ENCODE measurements at places on chromosomes 16 and 17.
A peak's percentile ranks its signal among the peaks of the same experiment; 100 is the strongest.

DNA sequence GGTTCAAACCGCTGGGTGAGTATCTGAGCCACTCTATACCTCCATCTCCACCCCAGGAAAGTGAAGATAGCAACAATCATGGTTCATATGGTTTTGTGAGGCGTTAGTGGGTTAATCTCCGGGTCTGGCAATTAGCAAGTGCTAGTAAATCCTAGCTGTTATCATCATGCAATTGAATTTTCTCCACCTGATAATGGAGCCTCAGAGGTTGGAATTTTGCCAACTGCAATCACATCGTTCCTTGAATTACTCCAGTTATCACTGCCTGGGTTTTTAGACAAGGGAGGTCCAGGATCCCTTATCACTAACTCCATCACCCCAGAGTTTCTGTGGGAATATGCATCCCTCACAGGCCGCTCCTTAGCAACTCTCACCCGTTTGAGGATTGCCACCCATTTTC lies 311.5 kb downstream of the RBFOX1 start:
- DNase-seq = no peak

DNA sequence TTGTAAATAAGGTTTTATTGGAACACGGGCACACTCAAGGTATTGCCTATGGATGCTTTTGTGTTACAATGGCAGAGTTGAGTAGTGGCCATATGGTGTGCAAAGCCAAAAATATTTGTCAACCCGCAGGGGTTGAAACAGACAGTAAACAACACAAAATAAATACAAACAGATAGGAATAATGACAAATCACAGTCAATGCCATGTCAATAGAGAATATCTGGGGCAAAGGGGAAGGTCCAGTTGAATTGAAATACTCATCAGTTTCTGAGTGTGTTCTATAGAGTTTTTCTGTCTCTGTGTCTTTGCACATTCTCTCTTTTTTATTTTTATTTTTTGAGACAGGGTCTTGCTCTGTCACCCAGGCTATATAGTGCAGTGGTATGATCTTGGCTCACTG lies 37.5 kb downstream of the PITPNC1 start:
- no peak for DNase-seq

DNA sequence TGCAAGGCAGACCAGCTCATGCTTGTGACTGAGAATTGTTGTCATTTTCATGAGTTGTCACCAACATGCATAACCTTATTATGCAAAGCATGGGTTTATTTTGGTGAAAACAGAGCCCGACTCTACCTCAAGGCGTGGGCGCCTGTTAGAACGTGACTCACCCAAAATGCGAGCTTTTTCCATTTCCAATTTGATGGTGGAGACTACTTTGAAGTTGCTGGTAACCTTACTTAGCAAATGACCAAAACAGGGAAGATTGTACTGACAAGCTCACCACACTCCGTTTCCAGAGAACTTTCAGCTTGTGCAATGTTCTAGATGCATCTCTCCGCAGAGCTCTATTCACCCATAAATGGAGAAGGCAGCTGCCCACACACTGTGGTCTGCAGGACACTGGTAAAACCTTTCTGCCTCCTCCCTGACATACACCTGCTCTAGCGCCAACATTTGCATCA lies 284.5 kb downstream of the MAF start:
- DNase-seq = no peak

- DNase-seq = peak; percentile 93
These were observed 3.3 kb downstream of the COL1A1 start for GRCh38 chr17:50198026-50198669.

- DNase-seq = no peak
These were observed 120.7 kb upstream of the MAF start for GRCh38 chr16:79721270-79721669.

- DNase-seq = no peak
These were observed 71.3 kb downstream of the NEUROD2 start for GRCh38 chr17:39536468-39536867.

- DNase-seq = peak; percentile 65
These were observed 2.9 kb upstream of the KCNH6 start for GRCh38 chr17:63519972-63520882.

DNA sequence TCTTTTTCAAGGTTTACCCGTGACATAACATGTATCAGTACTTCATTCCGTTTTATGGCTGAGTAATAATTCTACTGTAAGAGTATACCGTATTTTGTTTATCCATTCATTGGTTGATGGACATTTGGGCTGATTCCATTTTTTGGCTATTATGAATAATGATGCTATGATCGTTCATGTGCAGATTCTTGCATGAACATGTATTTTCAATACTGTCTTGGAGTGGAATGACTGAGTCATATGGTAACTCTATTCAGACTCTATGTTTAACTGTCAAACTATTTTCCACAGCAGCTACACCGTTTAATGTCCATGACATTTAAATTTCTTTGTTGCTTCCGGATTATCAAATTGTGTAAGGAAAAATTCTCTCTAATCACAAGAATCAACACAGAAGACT lies 17.9 kb downstream of the BFAR start:
- no peak for DNase-seq

GRCh38 chr16:61324044-61324443 lies 712.2 kb downstream of the CDH8 start:
- no peak for DNase-seq

DNA sequence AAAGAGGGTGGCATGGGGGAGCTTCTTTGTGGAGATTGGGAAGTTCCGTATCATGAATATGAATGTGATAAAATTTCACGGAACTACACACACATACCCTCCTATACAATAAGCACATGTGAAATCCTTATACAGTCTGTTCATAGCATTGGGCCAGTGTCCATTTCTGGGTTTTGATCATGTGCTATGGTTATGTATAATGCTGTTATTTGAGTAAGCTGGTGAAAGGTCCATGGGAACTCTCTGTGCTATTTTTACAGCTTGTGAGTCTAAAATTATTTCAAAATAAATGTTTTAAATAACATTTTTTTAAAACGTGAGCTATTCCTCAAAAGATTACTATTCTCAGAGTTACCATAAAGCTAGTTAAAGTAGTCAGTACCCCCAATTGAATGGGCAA lies 205.2 kb upstream of the CACNG5 start:
- DNase-seq = no peak

DNA sequence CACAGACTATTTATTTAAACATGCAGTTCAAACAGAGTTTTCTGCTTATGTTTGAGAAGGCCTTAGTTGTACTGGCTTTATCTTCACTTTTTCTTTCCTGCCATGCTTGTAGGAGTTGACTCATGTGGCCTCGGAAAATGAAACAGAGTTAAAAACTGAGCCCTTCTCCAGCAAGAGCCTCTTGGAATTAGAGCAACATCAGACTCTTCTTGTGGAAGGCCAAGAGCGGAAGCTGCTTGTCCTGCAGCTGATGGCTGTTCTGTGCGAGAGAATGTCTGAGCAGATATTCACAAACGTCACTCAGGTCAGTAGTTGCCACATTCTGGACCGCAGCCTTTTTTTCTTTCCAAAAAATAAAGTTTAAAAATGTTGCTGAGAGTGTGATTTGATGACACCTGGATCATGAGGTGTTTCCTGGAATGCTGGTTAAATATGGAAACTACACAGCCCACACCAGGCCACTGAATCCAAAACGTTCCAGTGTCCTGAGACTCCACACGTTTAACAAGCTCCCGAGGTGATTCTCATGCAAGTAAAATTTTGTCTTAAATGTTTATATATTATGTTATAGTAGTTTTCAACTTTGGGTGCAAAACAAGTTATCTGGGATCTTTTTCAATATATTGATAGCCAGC lies 65.9 kb downstream of the TANGO6 start:
- no peak for DNase-seq

- DNase-seq = no peak
These were observed 25.3 kb downstream of the KLHDC4 start for GRCh38 chr16:87740441-87740840.

DNA sequence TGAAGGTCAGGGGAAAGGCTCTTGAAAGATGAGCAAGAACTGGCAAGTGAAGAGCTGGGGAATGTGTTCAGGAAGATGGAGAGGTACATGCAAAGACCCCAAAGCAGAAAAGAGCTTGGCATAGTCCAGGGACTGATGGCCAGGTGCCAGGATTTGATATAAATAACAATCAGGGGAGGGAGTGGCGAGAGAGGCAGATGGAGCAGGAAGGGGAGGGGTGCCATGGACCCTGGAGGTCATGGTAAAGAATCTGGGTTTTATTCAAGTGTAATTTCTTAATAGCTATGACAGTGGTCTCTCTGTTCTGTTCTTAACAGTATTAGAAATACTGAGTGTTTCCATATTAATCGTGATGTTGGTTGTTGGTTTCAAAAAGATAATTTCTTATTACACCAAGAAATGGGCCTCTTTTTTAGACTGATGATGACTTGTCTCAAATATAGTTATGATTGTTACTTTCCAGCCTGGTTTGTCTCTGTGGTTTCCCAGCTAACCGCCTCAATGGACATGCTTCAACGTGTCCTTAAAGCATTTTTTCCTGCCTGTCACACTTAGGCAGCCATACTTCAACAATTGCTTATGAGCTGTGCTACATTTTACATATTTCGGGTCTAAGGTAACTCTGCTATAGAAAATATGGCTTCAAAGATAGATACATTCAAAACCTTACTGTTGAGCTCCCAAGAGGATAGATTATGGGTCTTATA lies 49.4 kb downstream of the MYH10 start:
- no peak for DNase-seq

- no peak for DNase-seq
These were observed 817 bp downstream of the NME1 start for GRCh38 chr17:51154176-51154575.

DNA sequence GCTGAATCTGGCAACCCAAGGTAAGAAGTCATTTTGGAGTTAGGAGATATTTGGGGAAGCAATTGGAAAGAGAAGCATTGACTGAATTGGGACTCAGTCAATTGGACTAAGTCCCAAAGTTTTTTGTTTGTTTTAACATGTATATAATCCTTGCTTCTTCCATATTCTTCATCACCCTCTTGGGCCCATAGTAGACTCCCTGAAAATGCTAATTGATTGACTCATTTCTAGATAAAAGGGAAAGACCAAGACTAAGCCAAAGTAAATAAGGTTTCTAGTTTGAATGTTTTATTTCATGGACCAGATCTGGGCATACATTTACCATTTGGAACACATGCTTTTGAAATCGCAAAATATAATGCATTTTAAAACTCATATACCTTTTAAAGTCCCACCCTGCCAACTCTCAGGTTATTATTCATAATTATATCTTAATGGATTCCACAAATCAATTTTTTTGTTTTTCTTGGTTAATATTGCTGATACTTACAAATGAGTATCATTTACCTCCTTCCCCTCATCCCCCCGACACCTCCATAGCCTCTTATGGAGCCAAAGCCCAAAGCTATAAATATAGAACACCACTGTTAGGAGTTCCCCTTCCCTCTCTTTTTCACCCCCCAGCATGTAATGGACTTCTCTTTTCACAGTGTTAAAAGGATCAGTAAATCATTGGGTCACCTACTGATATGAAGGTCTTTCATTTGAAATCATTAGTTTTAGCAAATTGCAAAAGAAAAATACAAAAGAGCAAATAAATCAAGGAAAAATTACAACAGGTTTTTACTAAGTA lies 674.0 kb upstream of the SOX9 start:
- no peak for DNase-seq

GRCh38 chr17:16910341-16910740 lies 61.6 kb downstream of the TNFRSF13B start:
- DNase-seq = no peak

DNA sequence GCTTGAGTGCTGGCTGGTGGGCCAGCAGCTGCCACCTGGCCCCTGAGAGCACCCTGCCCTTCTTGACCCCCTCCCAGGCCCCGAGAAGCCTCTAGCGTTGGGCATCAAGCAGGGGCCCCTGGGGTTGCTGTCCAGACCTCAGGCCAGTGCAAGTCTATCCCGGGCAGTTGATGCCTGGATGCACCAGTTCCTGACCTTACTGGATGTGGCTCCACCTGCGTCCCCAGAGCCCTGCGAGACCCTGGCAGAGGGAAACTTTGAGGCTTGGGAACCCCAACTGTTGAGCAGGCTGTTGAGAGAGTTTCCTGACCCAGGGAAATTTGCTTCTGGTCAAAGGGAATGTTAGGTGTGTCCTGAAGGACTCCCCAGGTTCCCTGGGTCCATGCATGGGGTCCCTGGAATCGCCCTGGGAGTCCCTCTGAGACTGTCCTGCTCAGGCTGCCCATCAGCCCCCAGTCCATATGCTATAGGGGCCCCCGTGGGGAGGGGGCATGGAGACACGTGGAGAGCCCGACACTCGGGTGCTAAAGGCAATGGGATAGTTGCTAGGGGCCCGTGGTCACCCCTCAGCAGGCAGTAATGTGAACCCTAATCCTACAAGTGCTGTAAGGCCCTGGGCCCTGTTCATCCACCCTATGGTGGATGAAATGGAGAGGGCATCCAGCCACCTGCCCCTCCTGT lies 46.4 kb downstream of the RAB11FIP4 start:
- no peak for DNase-seq
